ENCODE measurements at places on chromosomes 1 and 21.

DNA sequence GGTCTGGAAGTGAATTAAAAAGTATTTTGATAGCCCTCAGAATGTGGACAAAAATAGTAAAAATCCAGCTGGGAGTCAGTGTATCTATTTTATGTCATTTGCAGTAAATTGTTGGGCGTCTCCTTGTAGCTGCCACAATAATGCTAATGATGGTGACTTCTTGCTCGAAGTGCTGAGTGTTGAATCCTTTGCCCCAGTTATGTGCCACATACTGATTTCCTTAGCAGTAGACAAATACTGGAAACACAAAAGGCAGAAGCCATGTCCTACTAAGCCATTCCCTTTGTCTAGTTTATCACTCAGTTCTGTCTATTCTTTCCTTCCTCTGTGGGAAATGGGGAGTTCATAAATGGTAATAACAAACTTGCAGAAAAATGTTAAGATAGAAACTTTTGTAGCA lies 70.7 kb upstream of the CXADR start:
- no peak for DNase-seq

DNA sequence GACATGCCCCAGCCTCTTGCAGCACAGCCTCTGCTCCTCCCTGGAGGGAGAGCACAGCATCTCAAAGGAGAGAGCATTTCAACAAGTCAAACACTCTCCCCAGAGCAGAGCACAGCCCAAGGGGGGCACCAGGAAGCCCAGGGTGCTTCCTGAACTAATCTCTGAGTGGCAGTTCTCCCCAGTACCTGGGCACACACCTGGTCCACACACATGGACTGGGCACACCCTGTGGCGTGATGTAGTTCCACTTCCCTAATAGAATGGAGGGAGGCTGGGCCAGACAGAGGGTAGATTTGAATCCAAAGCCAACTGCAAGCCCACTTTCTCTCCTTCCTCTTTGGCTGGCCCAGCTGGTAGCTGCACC lies 55.5 kb downstream of the CD46 start:
- no peak for DNase-seq

GRCh38 chr1:78240755-78241154 lies 195.0 kb downstream of the GIPC2 start:
- DNase-seq = no peak

DNA sequence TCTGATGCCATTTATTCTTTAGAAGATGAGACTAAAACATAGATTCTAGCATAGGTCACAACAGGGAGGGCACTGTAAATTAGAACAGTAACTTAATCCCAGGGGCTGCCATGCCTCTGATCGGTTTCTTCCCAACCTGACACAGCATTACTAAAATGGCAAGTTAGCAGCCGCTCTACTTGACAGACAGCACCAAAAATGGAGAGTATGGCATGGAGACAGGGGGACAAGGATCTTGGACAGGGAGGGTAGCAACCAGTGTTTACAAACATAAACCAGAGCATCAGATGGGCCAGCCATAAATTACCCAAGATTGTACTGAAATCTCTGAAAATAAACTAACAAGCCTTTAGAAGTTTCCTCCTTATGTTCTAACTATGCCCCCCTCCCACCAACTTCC lies 5.9 kb downstream of the DUSP10 start:
- DNase-seq = no peak

DNA sequence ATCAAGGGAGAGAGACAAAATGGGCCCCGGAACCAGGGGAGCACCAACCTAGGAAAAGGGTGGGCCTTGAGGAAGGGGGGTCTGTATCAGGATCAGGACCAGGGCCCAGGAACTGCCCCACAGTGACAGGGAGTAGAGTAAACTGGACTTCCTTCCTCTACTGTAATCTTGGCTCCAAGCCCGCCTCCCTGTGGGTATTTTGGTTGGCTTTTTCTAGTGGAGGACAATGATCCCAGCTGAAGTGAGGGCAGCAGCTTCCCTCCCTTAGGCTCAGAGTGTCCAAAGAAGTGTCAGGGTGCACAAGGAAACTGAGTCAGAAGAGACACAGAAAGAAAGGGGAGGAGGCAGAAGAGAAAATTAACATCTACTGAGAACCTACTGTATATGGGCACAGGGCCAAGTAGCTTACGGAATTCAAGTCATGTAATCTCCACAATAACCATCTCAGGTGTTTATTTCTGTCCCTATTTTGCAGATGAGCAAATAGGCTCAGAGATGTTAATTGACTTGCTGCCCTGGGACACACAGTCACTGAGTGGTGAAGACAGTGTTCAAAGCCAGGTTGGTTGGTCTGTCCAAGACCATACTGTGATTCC lies 4.8 kb downstream of the UBQLN4 start:
- no peak for DNase-seq

DNA sequence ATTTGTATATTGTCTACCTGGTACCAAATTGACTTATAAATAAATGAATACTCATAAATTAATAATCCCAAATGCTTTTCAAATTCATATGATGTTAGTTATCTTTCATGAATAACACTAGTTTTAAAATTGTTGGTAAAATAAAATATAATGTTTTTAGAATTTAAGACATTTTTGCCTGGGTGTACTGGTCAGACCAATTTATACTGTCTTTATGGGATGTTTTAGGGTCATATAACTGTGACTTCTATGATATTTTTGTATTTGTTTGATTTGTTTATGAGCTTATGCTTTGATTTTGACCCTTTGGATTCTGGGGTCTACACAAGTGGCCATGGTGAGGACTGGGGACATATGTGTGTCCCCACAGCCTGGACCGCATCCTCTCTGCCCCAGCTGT lies 54.1 kb upstream of the KLHDC7A start:
- no peak for DNase-seq

- no peak for DNase-seq
Observed at GRCh38 chr21:26888256-26888655, 43.0 kb upstream of the ADAMTS1 start.

DNA sequence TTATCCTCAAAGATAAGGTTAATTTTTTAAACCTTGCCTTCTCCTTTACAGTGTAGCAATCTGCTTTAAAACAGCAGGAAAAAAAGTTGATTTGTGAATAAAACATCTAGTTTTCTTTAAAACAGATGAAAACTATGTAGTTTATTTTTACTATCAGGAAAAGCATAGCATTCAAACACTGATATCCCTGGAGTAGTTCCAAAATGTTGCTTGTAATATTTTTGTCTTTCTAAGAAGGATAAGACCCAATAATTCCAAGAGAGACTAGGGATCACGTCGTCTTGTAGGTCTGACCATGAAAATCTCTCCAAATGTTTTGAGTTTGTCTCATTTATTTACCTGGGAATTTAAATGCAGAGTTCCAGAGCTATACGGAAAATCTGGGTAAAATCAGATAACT lies 204.0 kb downstream of the NTNG1 start:
- DNase-seq = no peak

All from EL (cell line).